ENCODE measurements at places on chromosomes 11 and 22. TPM values are rescaled to one million over a fixed set of nuclear protein-coding genes. Genes with fewer than 3 reads are reported as not detected.

- peaks cover 23% of the 10 kb centered on the region for H3K4me1 ChIP-seq
- H3K27me3 ChIP-seq = no peaks in the 10 kb centered on the region
- no peak for DNase-seq
- H3K36me3 ChIP-seq = peaks cover 8% of the 10 kb centered on the region
- no peak overlapping the region for H3K27ac ChIP-seq
These were observed 2.8 kb downstream of the AMPD3 start for GRCh38 chr11:10457901-10458300.

DNA sequence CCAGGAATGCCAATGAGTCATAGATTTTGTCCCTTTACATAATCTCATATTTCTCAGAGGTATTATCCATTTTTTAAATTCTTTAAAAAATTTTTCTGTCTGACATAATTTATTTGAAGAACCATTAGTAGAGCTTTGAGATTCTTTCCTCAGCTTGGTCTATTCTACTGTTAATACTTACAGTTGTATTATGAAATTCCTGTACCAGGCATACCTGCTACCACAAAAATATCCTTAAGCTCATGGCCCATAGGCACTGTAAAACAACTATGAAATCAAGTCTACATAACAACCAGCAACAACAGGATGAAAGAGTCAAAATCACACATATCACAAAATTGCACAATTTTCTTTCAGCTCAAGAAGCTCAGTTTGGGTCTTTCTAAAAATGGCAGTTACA lies 541.3 kb downstream of the LUZP2 start:
- no peaks in the 10 kb centered on the region for H3K36me3 ChIP-seq
- H3K4me1 ChIP-seq = no peaks in the 10 kb centered on the region
- H3K27me3 ChIP-seq = no peaks in the 10 kb centered on the region
- no peak overlapping the region for H3K27ac ChIP-seq

DNA sequence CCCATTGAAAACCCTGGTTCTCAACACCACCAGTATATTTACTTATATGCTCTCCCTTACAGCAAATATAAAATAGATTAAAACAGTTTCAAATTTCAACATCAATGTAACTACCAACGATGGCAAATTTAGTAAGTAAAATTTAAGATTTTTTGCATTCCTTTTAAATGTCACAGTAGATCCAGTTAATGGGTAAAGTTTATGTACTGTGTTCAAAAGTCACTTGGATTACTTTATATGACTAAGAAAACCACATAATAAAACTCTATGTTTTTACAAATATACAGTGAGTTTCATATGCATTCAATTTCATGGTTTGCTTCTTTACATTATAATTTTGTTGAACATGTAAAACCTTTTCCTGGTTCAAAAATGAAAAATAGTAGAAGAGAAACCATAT lies 364.6 kb downstream of the AASDHPPT start:
- no peaks in the 10 kb centered on the region for H3K36me3 ChIP-seq
- no peak overlapping the region for H3K4me3 ChIP-seq
- H3K4me1 ChIP-seq = no peaks in the 10 kb centered on the region
- no peak for DNase-seq
- no peaks in the 10 kb centered on the region for H3K27me3 ChIP-seq

GRCh38 chr22:20312396-20313191 lies 7.3 kb downstream of the DGCR6L start:
- H3K27ac ChIP-seq = no peak overlapping the region
- H3K4me1 ChIP-seq = no peaks in the 10 kb centered on the region
- no peak overlapping the region for H3K4me3 ChIP-seq
- no peaks in the 10 kb centered on the region for H3K36me3 ChIP-seq
- DNase-seq = peak; percentile 34
- H3K27me3 ChIP-seq = no peaks in the 10 kb centered on the region

DNA sequence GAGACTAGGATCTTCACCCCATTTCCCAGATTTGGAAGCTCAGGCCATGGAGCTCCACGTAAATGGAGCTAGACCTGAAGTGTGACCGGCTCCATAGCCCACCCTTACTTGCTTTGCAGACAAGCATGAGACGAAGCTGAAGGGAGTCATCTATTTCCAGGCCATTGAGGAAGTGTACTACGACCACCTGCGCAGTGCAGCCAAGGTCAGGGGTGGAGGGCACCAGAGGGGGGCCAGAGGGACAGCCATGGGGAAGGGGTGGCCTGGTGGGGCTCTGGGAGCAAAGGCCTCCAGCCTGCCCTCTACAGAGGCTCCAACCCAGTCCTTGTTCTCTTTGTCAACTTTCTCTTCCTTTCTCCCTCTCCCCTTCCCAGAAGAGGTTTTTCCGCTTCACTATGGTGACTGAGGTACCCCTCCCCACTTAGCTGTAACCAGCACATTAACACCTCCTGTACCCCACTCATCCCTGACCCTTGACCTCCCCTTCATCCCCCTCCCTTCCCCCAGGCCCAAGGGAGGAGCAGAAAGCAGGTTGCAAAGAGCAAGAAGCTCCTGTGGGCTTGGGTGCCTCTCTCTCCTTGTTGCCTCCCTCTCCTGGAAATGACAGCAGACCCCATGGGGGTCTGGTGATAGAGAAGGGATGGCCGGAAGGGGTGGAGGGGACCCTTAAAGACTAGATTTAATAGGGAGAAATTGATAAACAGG lies 23.8 kb downstream of the TREH start:
- H3K4me1 ChIP-seq = peaks cover 3% of the 10 kb centered on the region
- peaks cover 35% of the 10 kb centered on the region for H3K36me3 ChIP-seq
- H3K27ac ChIP-seq = no peak overlapping the region
- no peaks in the 10 kb centered on the region for H3K27me3 ChIP-seq

DNA sequence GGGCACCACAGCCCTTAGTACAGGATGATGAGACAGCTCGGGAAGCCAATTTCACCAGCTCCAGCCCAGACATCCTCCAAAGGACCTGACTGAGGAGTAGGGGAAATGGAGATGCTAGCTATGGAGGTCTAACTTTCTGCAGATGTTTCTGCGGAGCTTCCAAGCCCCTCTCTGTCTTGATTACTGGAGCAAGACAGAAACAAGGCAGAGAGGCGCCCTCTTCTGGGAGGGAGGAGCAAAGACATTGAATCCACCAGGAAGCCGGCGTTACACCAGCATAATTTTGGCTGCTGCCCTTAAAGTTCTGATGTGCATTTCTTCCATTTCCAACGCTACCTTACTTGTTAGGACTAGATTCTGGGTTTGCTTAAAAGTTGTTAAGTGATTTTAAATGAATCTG lies 107.3 kb upstream of the HSD17B12 start:
- no peak overlapping the region for H3K4me3 ChIP-seq
- H3K27ac ChIP-seq = no peak overlapping the region
- H3K4me1 ChIP-seq = peaks cover 9% of the 10 kb centered on the region
- no peaks in the 10 kb centered on the region for H3K36me3 ChIP-seq
- peaks cover 65% of the 10 kb centered on the region for H3K27me3 ChIP-seq
- DNase-seq = no peak

DNA sequence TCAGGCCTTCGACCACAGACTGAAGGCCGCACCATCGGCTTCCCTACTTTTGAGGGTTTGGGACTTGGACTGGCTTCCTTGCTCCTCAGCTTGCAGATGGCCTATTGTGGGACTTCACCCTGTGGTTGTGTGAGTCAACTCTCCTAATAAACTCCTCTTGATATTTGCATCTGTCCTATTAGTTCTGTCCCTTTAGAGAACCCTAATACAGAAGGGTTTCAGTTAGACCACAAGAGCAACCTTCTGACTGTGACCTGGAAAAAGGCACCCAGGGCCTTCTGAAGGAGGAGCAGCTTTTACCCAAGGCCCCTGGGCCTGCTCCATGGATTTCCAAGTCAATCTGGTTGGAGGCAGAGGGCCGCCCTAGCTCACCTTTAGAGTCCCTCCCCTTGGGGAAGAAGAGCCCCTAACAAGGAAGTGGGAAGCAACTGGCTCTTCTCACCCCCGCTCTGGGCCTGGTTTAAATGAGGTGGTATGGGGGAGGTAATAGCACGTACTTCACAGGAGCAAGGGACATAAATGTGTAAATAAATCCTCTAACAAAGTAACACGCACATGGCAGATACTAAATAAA lies 11.2 kb upstream of the CHST1 start:
- DNase-seq = no peak
- no peak overlapping the region for H3K27ac ChIP-seq
- no peaks in the 10 kb centered on the region for H3K36me3 ChIP-seq

DNA sequence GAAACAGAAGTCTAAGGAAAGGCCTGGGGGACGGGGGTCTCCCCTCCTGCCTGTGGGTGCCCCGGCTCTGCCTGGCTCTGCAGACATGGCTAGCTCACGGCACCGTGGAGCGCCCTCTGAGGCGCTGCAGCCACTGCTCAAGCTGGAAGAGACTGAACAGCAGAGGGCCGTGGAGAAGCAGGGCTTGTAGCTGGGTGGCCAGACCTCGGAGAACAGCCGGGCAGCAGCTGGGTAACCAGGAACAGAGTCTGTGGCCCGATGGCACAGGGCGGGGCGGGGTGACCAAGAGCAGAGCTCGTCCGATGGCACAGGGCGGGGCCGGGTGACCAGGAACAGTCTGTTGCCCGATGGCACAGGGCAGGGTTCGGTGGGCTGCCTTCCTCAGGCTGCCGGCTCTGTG lies 18.1 kb downstream of the RNH1 start:
- no peak overlapping the region for H3K27ac ChIP-seq
- H3K36me3 ChIP-seq = no peaks in the 10 kb centered on the region
- no peaks in the 10 kb centered on the region for H3K4me1 ChIP-seq
- H3K27me3 ChIP-seq = no peaks in the 10 kb centered on the region

DNA sequence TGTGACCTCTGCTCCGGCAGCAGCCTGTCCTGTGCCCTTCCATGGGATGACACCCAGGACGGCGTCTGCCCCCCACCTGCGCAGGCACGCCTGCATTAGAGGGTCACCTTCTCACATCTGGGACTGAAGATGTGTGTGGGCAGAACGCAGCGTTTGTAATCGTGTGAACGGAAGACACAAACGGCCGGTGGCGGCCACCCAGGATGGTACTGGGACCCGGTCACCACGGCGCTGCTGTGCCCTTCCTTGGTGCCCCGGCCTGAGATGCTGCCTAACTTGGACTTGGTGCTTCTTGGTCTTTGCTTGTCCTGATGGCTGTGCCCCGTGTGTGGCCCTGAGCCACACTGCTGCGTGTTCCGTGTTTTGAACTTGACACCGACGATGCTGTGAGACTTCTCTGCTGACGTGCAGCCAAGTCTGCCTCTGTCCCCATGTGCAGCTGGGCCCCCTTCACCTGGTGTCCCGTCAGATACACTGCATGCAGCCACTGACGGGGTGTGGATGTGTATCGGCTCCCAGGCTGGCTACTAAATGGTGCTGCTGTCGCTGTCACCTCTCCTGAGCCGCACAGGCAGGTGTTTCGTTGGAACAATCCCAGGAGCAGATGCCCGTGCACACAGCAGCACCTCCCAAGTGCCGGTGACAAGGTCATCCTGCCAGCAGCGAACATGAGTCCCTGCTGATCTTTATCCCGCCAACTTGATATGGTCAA lies 21.4 kb downstream of the YPEL1 start:
- DNase-seq = peak; percentile 57
- no peaks in the 10 kb centered on the region for H3K27me3 ChIP-seq
- no peaks in the 10 kb centered on the region for H3K36me3 ChIP-seq
- H3K4me1 ChIP-seq = peaks cover 47% of the 10 kb centered on the region
- peak overlapping the region; percentile 56 for H3K27ac ChIP-seq

DNA sequence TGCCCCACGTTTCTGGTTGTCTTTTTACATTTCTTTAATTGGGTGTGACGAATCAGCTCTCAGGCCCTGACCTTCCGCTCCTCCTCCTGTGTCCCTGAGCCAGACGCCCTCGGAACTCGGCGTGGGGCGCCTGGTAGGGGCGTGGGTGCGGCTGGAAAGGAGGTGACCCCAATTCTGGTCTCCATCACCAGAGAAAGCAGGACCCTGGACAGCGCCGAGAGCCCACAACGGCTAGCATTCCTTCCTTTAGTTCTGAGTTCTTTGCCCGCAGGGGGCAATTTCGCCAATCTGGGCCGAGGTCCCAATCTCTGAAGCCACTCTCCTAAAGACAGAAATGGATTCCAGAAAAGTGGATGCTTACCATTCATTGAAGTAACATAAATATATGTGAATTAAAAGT lies 11.7 kb upstream of the RBMXL2 start:
- H3K27ac ChIP-seq = no peak overlapping the region
- DNase-seq = no peak
- no peaks in the 10 kb centered on the region for H3K4me1 ChIP-seq
- H3K4me3 ChIP-seq = no peak overlapping the region
- no peaks in the 10 kb centered on the region for H3K36me3 ChIP-seq

DNA sequence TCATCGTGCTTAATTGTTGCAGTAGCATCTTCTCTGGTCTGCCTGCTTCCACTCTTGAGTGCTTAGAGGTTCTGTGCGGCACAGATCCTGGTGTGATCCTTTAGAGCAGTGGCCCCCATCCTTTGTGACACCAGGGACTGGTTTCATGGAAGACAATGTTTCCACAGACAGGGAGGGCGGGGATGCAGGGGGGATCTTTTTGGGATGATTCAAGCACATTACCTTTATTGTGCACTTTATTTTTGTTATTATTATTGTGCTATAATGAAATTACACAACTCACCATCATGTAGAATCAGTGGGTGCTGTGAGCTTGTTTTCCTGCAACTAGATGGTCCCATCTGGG lies 76.8 kb upstream of the SHANK2 start:
- no peaks in the 10 kb centered on the region for H3K27me3 ChIP-seq
- H3K4me3 ChIP-seq = no peak overlapping the region
- no peaks in the 10 kb centered on the region for H3K36me3 ChIP-seq
- no peak overlapping the region for H3K27ac ChIP-seq

- H3K27me3 ChIP-seq = no peaks in the 10 kb centered on the region
- H3K36me3 ChIP-seq = peaks cover 16% of the 10 kb centered on the region
- peak overlapping the region; percentile 2 for H3K27ac ChIP-seq
- H3K4me1 ChIP-seq = peaks cover 43% of the 10 kb centered on the region
- DNase-seq = peak; percentile 75
- H3K4me3 ChIP-seq = no peak overlapping the region
These were observed 32.9 kb downstream of the RBFOX2 start for GRCh38 chr22:35995772-35996171.

GRCh38 chr11:122714484-122714883 lies 59.0 kb downstream of the UBASH3B start:
- no peaks in the 10 kb centered on the region for H3K27me3 ChIP-seq
- no peak overlapping the region for H3K4me3 ChIP-seq
- H3K36me3 ChIP-seq = no peaks in the 10 kb centered on the region
- H3K4me1 ChIP-seq = peaks cover 15% of the 10 kb centered on the region

DNA sequence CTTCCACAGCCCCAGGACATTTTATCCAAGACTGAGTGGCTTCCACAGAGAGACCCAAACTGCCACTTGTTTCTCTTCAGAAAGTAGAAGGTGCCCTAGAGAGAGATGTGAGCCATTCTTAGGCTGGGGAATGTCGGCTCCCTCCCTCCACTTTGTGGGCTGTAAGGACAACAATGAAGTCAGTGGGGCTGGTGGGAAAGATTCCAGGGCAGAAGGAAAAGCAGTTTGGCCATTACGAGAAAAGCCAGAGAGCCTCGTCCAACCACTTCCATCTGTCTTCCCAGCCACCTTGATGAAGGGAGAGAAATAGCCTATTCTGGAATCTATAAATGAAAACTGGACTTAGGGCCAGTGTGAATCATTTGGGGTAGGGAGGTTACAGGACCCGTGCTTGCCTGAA lies 382.5 kb downstream of the NXPE2 start:
- H3K4me1 ChIP-seq = no peaks in the 10 kb centered on the region
- no peaks in the 10 kb centered on the region for H3K36me3 ChIP-seq
- no peak overlapping the region for H3K27ac ChIP-seq
- DNase-seq = no peak

Gene MS4A15
- total RNA-seq = not detected

Gene BSCL2
- total RNA-seq = 138 TPM

Gene KRTAP5-11
- not detected for total RNA-seq

All from SJSA1 (cell line).